ENCODE measurements at places on chromosomes 12 and 14.

DNA sequence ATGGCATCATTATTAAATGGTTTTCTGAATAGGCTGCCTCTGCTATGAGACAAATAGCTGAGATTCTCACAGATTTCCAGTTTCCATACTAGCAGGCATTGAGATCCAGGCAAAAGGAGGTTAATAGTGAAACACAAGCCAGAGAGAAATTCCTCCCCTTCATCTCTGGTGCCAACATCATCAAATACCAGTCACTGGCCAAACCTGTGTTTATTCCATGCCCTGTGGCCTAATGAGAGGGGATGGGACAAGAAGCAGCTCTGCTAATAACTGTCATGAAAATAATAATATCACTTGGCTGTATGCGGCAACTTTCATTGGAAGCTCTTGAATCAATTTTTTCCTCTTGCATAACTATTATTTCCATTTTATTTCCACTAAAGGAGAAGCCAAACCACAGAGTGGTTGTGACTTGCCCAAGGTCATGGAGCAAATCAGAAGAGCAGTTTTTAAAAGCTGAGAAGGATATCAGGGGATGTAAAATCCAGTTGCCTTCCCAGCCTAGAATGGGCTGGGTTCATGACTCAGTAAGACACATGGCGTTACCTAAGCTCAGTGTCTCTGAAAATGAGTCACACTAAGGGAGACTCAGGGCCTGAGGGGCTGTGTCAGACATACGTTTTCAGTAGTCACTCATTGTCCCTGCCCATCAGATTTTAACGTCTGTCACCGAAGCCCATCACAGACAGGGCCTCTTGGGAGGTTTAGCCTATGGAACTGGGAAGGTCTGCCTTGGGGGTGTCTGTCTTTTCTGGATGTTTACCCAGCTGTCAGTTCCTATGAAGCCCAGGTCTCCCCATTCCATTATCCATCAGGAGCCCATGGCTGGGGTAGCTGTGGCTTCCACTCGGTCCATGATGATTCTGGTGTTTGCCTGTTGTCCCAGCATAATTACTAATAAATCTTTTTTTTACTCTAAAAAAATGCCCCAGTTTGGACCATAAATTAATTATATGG is 208.8 kb upstream of the EEA1 start:
- no peaks in the 10 kb centered on the region for H3K36me3 ChIP-seq
- no peak for DNase-seq
- peak overlapping the region; percentile 24 for H3K27ac ChIP-seq
- peaks cover 11% of the 10 kb centered on the region for H3K4me1 ChIP-seq

- no peaks in the 10 kb centered on the region for H3K4me1 ChIP-seq
- no peaks in the 10 kb centered on the region for H3K36me3 ChIP-seq
- DNase-seq = no peak
- no peaks in the 10 kb centered on the region for H3K27me3 ChIP-seq
- H3K27ac ChIP-seq = no peak overlapping the region
Measured at GRCh38 chr12:30417697-30418231, 277.9 kb downstream of the IPO8 start.

DNA sequence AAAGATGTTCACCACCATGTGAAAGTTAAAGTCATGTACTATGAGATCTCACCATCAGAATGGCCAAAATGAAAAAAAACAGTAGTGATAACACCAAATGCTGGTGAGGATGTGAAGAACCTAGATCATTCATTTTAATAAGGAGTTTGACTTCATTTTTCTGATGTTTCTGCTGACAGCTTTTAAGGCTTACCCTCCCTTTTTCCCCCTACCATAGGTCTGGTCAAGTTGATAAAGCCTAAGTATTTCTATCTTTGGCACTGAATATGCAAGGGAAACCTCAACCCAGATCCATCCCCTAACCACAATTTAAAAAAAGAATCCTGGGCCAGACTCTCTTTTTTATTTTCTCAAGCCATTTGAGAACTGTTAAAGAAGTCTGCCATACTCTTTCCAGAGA is 689.6 kb upstream of the FOXG1 start:
- H3K4me1 ChIP-seq = no peaks in the 10 kb centered on the region
- no peaks in the 10 kb centered on the region for H3K27me3 ChIP-seq
- H3K4me3 ChIP-seq = no peak overlapping the region
- H3K27ac ChIP-seq = no peak overlapping the region
- H3K36me3 ChIP-seq = no peaks in the 10 kb centered on the region
- no peak for DNase-seq

GRCh38 chr14:104164041-104164440 is 25.7 kb downstream of the KIF26A start:
- H3K27me3 ChIP-seq = no peaks in the 10 kb centered on the region
- H3K4me3 ChIP-seq = no peak overlapping the region
- H3K27ac ChIP-seq = no peak overlapping the region
- H3K4me1 ChIP-seq = no peaks in the 10 kb centered on the region
- peaks cover 2% of the 10 kb centered on the region for H3K36me3 ChIP-seq

DNA sequence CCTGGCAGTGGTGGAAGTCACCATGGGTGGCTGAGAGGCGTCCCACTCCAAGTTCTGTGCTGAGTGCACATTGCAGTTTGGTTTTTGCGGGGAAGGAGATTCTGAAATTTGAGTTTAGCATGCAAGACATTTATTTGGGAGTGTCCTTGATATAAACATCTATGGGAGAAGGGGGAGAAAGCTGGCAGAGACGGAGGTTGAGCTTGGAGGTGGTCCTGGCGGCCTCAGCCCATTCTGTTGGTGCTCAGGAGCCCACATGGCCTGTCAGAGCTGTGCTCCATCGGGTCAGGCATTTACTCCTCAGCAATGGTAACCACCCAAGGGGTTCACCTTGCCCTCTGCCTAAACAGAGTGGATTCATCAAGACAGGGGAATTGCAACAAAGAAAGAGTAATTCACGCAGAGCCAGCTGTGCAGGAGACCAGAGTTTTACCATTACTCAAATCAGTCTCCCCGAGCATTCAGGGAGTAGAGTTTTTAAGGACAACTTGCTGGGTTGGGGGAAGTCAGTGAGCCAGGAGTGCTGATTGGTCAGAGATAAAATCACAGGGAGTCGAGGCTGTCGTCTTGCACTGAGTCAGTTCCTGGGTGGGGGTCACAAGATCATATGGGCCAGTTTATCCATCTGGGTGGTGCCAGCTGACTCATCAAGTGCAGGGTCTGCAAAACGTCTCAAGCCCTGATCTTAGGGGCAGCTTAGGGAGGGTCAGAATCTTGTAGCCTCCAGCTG is 323.3 kb upstream of the TMEM132C start:
- H3K27ac ChIP-seq = no peak overlapping the region
- H3K27me3 ChIP-seq = no peaks in the 10 kb centered on the region

DNA sequence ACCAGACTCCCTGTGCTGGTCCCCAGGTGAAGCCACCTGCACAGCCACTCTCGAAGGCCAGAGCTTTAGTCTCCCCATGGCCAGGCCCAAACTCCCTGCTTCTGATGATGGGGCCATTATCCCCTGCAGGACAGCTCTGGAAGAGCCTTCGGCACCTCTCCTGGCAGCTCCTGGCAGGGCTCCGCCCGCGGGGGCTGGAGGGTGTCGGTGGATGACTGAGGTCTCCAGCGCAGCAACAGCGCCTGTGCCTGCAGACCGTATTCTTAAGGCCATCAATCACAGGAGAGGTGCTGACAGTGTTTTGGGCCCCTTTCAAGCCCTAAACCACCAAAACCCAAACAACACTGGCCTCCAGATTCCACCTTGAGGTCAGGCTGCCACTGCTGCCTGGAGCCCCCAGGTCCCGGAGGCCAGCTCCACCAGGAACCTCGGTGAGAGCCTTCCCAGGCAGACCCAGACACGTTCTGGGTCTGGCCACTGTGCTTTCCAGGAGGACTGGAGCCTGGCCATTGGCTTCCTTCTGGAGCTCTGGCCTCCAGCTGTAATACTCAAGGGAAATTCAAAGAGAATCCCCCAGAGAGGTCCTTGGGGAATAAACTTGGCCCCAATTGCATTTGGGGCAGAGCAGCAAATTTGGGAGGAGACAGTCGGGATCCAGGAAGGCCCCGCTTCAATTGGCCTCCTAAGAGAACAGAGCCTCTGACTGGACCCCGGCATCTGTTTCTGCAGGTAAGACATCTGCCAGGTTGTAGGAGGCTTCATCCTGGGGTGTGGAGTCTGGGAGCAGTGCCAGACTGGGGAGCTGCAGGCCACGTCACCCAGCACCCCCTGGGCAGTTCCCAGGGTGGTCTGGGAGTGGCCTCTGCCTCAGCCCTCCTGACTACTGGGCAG is 210.6 kb upstream of the RTL1 start:
- DNase-seq = no peak
- no peak overlapping the region for H3K27ac ChIP-seq
- no peaks in the 10 kb centered on the region for H3K36me3 ChIP-seq
- H3K27me3 ChIP-seq = no peaks in the 10 kb centered on the region

- peak overlapping the region; percentile 92 for H3K4me3 ChIP-seq
- peaks cover 19% of the 10 kb centered on the region for H3K4me1 ChIP-seq
- H3K27me3 ChIP-seq = no peaks in the 10 kb centered on the region
- peak; percentile 79 for DNase-seq
- no peaks in the 10 kb centered on the region for H3K36me3 ChIP-seq
Measured at GRCh38 chr12:42588524-42589464, 752 bp downstream of the PRICKLE1 start.

- no peaks in the 10 kb centered on the region for H3K36me3 ChIP-seq
- no peak for DNase-seq
- no peaks in the 10 kb centered on the region for H3K27me3 ChIP-seq
Measured at GRCh38 chr12:5230156-5230555, 186.5 kb downstream of the KCNA5 start.

GRCh38 chr14:87691042-87691881 is 301.7 kb downstream of the GALC start:
- H3K36me3 ChIP-seq = no peaks in the 10 kb centered on the region
- no peaks in the 10 kb centered on the region for H3K27me3 ChIP-seq
- DNase-seq = peak; percentile 15
- H3K27ac ChIP-seq = no peak overlapping the region
- no peaks in the 10 kb centered on the region for H3K4me1 ChIP-seq

DNA sequence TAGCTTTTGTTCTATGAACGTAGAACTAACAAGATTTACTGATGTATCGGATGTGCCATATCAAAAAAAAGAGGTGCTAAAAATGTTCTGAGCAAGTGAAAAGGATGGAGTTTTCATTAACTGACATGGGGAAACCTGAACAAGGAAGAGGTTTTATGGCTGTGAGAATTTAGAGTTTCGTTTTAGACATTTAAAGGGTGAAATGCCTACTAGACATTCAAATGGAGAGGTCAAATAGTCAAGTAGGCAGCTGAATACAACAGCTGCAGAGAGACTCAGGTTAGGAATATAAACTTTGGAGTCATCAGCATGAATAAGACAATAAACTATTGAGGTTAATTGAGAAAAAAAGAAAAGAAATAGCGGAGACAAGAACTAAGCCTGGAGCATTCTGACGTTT is 364.9 kb upstream of the GARIN6 start:
- H3K27ac ChIP-seq = no peak overlapping the region
- DNase-seq = no peak
- H3K4me3 ChIP-seq = no peak overlapping the region

DNA sequence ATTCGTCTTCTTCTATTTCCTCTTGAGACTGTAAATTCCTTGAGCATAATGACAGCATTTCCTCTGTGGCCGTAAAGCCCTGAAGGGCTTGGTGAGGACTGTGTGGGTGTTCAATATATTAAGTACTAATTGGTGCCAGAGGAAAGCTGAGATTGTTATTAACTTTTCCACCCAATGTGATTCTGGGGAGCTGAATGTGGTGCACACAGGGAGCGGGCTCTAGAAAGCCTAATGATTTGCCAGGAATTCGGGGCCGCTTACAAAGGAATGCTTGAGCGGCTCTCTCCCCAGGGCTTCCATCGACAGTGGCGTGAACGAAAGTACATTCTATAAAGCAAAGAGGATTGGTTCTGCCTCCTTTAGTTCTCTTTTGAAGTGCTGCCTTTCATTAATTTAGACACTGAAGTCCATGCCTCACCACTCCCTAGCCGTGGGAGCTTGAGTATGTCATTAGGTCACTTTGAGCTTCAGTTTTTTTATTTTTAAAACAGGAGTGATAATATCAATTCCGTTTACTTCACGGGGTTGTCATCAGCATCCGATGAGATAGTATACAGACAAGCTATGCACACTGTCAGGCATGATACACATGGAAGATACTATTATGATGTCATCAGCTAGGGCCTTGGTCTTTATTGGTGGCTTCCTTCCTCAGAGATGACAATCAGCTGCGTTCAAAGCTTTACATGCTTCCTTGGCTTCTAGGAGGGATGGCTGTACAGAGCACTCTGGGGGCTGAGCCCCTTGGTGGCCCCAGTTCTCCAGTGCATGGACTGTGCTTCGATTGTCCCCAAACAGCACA is 11.0 kb upstream of the GSG1 start:
- DNase-seq = peak; percentile 69
- H3K27me3 ChIP-seq = no peaks in the 10 kb centered on the region
- H3K36me3 ChIP-seq = no peaks in the 10 kb centered on the region
- H3K4me1 ChIP-seq = peaks cover 14% of the 10 kb centered on the region
- H3K27ac ChIP-seq = no peak overlapping the region
- H3K4me3 ChIP-seq = no peak overlapping the region

- H3K27ac ChIP-seq = no peak overlapping the region
- no peaks in the 10 kb centered on the region for H3K27me3 ChIP-seq
- no peaks in the 10 kb centered on the region for H3K36me3 ChIP-seq
- peaks cover 3% of the 10 kb centered on the region for H3K4me1 ChIP-seq
- H3K4me3 ChIP-seq = no peak overlapping the region
Measured at GRCh38 chr12:23891115-23891514, 58.4 kb downstream of the SOX5 start.
